ENCODE measurements at places on chromosomes 16 and 17.

GRCh38 chr16:63938661-63939060 lies 1183.2 kb downstream of the CDH11 start:
- DNase-seq = no peak

DNA sequence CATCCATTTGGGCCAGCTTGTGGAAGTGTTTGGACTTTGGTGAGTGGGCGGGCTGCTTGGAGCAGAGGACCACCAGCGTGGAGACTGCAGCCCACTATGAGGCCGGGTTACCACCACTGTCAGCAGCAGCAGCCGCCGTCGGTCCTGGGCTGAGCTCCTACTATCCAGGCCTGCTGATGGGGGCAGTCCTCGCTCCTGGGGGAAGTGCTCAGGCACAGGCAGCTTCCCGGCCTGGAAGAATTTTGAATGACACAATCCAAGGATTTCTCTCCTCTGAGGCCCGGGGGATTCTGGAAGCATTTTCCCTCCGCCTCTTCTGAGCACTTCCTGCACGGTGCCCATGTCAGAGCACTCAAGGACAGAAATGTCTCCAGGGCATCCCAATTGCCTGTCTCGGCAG lies 5.3 kb upstream of the NOD2 start:
- no peak for DNase-seq

DNA sequence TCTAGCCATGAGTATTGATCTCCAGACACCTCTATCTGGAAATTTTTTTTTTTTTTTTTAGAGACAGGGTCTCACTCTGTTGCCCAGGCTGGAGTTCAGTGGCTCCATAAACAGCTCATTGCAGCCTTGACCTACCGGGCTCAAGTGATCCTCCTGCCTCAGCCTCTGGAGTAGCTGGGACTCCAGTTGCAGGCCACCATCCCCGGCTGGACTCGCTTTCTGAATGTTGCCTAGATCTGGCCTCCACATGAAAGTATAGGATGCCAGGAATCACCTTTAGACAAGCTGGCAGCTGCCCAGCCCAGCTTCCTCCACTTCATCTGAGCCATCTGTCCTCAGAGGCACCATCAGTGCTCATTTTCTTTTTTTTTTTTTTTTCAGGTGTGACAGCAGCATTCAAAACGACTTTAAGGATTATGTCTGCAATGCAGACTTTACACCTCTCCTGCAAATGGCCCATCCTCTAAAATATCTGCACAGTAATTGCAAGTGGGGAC lies 6.4 kb upstream of the PRR14 start:
- DNase-seq = no peak

DNA sequence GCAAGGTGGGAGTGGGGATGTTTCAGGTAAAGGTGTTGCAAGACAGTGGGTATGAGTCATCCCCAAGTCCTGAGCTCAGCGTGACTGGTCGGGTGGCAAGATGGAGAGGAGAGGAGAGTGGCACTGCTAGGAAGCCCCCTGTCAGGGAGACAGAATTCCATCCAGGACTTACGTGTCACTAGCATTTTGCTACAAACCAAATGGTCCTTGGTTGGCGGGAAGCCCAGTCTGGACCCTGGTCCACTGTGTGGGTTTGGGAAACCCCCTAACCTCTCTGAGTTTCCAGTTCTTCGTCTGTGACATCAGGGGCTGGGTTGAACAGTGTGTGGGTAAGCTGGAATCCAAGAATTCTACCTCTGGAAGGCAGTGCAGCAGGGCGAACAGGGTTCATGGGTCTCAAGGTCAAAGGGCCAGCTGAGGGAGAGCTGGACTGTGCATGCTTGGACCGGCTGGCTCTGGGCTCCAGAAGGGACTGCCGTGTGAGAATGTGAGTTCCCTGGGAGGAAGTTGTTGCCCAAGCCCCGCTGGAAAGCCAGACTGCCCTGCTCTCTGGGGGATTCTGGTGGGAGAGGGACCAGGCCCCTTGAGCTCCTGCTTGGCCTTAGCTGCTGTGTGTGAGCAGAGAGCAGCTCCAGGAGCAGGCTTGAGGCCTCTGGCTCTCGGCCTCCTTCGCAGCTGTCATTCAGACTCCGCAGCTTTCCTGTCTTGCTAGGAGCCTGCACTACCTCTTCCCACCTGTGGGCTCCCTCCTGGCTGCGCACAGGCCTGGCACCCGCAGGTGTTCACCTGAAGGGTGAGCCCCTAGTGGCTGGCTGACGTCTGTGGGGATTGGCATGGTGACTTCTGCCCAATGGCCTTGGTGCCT lies 84.6 kb downstream of the NT5M start:
- DNase-seq = no peak

- no peak for DNase-seq
Observed at GRCh38 chr17:56898874-56899273, 15.0 kb downstream of the TRIM25 start.

DNA sequence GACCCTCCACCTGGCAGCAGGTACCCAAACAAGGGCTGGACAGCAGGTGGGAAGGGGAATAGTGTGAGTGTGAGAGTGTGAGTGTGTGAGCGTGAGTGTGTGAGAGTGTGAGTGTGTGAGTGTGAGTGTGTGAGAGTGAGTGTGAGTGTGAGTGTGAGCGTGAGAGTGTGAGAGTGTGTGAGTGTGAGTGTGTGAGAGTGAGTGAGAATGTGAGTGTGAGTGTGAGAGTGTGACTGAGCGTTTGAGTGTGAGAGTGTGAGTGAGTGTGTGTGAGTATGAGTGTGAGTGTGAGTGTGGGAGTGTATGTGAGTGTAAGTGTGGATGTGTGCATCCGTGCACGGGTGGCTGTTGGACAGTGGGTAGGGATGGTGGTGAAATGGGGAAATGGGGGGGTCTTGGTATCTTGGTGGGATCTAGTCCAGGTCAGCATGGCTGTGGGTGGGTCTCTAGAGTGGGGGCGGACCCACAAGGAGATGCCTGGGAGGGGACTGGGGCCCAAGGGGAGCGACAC lies 408 bp downstream of the ADGRG1 start:
- DNase-seq = no peak

DNA sequence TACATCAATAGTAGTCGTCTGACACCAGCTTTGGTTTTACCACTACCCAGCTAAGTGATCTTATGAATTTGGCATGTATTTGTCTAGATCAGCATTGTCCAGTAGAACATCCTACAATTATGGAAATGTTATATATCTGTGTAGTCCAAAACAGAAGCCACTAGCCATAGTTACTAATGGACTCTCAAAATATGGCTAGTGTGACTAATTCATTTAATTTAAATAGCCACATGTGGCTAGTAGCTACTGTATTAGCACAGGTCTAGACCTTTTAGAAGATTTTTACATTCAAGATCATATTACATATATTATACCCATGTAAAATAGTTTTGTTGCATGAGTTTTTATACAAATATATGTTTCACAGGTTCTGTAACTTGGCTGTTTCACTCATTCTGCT lies 27.0 kb upstream of the NFAT5 start:
- DNase-seq = no peak

DNA sequence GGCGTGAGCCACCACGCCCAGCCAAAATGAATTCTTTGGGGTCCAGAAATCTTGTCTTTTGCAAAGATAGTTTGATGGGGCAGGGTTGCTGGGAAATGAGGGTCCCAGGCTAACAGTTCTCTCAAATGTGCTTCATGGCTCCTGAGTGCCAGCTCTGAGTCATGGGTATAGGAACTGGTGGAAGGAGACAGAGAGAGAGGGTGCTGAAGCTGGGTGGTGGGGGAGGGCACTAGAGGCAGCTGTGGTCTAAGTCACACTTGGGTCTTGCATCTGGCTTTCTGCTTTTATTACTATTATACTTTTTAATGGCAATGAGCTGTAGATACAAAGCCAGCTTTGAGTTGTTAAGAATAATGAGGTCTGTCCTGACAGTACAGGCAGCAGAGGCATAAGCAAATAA lies 54.6 kb downstream of the PRKCA start:
- no peak for DNase-seq

DNA sequence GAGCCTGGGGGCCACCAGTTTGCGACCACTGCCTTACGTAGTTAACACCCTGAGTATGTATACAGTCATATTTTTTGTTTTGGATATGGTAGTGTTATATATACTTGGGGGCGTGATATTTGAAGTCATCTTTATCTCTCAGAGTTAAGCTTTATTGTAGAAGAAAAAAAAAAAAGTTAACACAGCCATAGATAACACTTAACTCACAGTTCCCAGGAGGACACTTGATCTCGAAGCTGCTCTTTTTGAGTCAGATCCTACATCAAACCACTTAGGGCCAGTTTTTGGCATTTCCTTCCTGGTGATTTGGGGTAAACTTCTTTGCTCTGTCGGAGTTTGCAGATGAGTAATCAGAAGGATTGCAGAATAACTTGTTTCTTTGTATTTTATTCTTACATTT lies 5.8 kb downstream of the ITPRIPL2 start:
- no peak for DNase-seq

DNA sequence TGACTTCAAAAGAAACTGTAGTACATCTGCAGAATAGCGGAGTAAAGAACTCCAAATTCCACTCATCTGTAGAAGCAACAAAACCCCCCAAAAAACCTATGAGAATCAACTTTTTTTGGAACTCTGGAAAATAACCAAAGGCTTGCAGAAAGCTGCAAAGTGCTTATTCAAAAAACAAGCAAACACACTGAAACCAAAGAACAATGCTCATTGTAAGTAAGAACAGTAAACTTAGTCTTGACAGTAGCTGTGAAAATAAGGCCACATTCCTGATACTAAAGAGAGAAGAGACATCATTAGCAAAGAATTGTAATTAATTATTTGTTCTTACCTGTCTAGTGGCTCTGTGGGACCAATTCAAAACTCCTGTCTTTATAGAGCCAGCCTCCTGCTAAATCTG lies 534.3 kb upstream of the C16orf82 start:
- no peak for DNase-seq

GRCh38 chr17:67570797-67571196 lies 146.9 kb upstream of the NOL11 start:
- DNase-seq = no peak

- DNase-seq = no peak
Observed at GRCh38 chr17:8059131-8059530, 20.3 kb downstream of the ALOX15B start.
